ENCODE measurements at places on chromosomes 4 and X.

DNA sequence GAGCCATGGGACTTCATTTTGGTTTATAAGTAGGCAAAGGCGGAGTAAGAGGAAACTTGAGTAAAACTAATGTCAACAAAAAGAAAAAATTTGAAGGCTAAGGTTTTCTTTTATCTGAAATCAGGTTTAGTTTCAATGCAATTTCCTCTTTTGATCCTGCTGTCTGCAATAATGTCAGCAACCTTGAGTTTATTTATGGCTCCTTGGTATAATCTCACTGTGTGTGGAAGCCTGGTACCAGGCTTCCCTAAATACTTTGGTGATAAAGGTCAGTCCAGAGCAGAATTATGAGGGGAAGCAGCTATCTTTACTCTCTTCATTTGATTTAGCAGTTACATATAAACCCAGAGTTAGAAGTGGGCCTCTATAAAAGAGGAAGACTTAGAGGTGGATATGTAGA lies 57.8 kb downstream of the NDNF start:
- DNase-seq, result no peak

- DNase-seq, result no peak
These were observed 17.8 kb downstream of the FLNA start for GRCh38 chrX:154356596-154356995.

GRCh38 chr4:140742838-140743193 lies 13.4 kb downstream of the TBC1D9 start:
- DNase-seq, result no peak

DNA sequence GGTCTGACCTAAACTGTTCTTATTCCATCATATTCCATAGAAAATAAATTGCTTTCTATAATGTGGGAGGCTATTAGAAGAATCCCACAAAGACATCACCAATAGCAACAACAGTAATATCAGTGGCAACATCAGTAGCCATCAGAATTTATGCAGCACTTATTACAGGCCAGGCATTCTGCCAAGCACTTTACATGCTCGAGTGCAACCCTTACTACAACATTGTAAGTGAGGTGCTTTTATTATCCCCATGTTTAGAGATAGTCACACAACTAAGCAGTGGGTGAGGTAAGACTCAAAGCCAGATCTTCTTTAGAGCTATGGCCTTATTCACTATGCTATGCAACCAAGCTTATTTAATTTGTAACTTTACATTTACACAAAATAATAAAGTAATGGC lies 317.1 kb upstream of the BMP3 start:
- DNase-seq, result no peak

DNA sequence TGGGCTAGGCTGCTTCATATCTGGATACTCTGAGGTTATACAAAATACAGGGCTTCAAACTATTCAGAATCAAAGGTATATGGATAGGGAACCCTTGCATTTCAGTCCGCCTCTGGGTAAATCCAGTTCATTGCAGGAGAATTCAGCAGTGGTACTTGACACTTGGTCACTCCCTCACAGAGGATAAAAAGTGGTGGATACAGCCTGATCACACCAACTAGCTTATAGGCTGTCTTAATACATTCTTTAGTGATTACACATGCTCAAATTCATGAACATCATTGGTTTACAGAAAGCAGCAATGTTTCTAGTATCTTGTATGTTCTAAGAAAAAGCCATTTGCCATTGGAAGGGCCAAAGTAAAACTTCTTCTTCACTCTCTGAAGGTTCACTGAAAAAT lies 104.8 kb upstream of the PDE5A start:
- DNase-seq, result no peak

DNA sequence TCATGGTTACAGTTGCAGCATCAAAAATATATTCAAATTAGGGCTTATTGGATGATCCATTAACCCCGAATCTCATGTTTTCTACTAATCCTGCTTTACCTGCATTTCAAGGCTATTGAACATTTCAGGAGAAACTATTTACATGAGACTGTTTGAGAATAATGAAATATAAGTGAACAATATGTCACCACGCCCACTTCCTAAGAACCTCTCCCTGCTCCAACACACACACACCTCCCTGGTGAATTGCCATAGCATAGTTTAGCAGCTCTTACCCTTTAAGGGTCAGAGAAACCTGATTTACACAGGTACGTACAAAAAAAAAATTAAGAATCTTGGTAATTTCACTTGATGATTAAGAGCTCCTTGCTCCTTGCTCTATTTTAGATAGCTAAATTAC lies 113.4 kb downstream of the ANXA5 start:
- no peak for DNase-seq

DNA sequence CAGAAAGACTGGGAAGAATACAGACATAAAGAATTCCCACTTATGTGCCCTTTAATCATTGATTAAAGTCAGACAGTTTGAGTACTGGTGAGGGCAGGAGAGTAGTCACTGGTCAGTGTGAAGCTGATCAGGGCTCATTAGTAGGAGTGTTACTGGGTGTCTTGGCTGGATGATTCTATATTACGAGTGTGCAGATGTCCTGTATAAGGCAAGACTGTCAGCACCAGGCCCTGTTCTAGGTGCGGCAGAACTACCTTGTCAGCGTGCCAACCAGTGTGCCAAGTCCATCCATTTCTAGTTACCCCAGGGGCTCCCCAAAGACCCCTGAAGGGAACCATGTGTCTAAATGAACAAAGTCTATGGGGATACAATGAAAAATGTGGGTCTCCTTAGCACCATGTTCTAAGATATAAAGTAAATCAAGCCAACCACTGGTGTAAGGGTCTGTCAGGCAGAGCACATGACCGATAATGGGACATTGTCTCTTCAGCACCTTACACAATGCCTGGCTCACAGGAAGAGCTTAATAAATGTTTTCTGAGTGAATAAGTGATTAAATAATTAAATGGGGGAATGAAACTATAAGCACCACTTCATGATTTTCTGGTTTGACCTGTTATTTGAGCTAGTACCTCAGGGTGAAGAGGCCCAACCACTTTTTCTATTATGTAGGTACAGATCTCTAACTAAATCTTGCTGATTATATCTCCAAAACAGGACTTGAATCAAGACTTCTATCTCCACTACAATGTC lies 205.0 kb downstream of the CAMK2D start:
- DNase-seq, result no peak

DNA sequence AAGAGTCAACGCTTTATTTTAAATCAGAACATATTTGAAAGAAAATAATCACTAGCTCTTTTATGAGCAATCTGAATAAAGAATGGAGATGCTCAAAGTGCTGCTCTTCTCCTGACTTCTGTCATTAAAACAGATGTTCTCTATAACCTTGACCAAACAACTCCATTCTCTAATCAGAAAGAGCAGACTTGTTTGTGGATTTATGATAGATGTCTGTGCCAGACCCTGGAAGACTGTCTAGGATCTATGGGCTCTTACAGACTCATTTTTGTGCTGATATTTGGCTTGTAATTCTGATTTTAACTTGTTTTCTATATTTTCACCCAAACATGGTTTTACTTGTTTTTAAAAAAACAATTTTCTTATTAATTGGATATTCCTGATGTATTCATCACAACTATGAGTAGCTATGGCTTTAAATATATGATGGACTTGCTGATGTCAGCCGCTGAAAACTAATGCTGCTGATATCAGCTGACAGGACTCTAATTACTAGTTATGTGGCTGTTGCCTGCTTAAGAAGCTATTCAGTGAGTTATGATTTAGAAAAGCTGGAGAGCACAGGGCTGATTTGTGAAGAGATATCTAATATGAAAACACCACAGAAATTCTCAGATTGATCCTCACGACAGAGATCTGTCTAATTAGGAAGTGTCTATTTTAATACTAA lies 31.6 kb upstream of the MAML3 start:
- no peak for DNase-seq

GRCh38 chrX:118228041-118228440 lies 111.4 kb upstream of the KLHL13 start:
- DNase-seq, result no peak

Measured in GDM1 (cell line).